ENCODE measurements at places on chromosomes 16 and 17.

DNA sequence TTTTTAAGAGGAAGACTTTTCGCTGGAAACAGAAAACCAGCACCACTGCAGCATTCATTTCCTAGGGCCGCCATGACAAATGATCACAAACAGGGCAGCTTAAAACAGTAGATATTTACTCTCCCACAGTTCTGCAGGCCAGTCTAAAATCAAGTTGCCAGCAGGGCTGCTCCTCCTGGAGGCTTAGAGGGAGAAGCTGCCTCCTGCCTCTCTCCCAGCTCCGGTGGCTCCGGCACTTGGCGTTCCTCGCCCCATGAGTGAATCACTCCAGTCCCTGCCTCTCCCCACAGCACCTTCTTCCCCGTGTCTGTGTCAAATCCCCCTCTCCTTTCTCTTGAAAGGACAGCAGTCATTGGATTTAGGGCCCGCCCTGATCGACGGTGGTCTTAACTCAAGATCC is 72.1 kb downstream of the SOCS1 start:
- no peak for DNase-seq

DNA sequence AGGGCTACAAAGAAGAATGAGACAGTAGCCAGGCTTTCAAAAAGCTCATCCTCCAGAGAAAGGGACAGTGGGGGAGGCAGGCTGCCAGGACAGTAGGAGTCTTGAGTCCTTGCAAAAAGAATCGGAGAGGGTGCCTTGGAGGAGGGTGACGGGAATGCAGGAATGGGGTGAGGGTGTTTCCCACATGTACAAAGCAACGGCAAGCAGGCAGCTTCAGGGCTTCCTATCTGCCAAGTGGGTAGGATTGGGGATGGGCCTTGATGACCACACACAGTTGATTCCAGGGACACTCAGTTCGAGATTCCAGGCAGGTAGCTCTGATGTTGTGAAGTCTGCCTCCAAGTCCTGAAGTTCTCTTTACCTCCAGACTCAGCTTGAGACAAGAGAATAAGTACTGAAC is 54.4 kb downstream of the C17orf67 start:
- DNase-seq = no peak

- DNase-seq = no peak
Measured at GRCh38 chr16:27579087-27579980, 29.4 kb downstream of the KATNIP start.

DNA sequence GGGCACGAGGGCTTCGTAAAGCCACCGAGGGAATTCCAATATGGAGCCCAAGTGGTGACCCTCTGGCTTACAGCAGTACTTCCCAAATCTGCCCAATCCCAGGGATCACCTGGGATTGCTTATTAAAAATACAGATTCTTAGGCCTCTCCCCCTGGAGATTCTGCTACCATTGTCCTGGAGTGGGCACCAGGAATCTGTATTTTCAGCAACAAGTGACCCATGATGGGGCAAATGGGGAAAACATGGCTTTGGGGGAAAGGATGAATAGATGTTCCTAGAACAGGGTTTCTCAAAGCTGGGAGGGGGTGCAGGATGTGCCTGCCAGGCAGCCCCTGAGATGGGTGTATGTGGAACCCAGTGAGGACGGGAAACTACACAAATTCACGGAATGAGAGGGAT is 40.6 kb downstream of the EMP2 start:
- no peak for DNase-seq

GRCh38 chr17:57671667-57672632 is 73.1 kb downstream of the CCDC182 start:
- no peak for DNase-seq

DNA sequence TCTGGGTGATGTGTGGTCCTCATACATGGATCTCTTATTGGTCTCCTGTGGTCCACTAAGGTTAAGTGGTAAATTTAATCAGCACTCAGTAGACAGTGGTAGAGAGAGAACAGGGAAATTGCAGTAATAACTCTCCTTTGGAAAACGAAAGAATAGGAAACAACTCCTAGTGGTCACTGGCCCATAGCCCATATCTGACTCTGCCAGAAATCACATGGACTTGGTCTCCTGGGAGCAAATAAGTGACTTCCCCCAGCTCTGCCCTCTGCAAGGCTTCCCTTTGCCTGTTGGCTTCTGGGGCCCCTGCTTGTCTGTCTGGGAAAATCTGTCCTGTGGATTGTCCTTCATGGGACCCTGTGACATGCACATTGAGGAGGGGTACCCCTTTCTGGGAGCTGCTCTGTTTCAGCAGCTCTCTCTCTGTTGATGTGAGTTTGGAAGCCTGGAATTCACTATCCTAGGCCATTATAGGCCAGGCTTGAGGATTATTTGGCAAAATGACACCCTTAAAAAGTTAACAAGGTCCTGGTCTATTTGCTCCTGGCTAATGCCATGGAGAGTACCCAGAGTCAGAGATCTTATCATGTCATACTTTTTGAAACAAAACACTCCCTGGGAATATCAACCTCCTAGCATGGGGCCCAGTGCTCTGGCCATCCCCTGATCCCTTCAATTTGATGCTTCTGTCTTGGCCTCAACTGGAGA is 58.0 kb upstream of the HNF1B start:
- DNase-seq = no peak

GRCh38 chr17:36936455-36937000 is 747 bp upstream of the LHX1 start:
- DNase-seq = no peak

DNA sequence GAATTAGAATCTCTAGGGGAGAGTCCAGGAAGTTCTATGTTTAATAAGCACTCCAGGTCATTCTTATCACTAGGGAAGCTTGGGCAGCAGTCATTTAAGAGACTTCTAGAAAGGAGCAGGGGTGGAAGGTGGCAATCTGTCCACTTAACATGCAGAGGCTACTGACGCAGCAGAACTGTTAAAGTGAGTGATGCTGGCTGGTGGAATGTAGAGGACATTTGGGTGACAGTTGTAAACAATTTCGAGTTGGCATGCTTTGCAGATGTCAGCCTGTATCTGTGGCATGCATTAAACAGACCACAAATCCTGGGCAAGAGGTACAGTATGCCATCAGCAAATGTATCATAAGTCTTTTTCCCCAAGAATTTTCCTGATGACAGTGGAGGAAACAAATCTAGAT is 40.5 kb upstream of the HS3ST3A1 start:
- no peak for DNase-seq

- no peak for DNase-seq
Measured at GRCh38 chr17:19244781-19245180, 7.6 kb downstream of the EPN2 start.

- no peak for DNase-seq
Measured at GRCh38 chr16:66431760-66432159, 4.7 kb downstream of the BEAN1 start.

DNA sequence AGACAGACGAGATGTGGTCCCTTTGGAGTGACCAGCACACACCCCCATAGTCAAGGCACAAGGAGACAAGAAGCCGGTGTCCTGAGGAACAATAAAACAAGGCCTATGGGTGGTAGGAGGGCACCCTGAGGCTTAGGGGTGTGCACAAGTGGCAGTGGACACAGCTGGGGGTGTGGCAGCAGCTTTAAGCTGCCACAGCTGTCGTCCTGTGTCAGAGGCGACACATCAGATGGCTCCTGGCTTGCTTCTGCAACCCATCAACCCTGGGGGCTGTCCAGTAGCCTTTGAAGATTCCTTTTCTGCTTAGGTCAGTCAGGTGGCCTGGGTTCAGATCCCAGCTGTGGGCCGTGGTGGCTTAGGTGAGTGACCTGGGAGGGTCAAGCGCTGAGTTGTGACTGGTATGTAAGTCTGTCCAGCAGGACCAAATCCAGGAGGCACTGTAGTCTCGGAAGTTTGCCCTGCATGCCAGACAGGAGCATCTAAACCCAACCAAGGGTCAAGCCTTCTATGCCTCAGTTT is 15.8 kb downstream of the DRC3 start:
- no peak for DNase-seq

DNA sequence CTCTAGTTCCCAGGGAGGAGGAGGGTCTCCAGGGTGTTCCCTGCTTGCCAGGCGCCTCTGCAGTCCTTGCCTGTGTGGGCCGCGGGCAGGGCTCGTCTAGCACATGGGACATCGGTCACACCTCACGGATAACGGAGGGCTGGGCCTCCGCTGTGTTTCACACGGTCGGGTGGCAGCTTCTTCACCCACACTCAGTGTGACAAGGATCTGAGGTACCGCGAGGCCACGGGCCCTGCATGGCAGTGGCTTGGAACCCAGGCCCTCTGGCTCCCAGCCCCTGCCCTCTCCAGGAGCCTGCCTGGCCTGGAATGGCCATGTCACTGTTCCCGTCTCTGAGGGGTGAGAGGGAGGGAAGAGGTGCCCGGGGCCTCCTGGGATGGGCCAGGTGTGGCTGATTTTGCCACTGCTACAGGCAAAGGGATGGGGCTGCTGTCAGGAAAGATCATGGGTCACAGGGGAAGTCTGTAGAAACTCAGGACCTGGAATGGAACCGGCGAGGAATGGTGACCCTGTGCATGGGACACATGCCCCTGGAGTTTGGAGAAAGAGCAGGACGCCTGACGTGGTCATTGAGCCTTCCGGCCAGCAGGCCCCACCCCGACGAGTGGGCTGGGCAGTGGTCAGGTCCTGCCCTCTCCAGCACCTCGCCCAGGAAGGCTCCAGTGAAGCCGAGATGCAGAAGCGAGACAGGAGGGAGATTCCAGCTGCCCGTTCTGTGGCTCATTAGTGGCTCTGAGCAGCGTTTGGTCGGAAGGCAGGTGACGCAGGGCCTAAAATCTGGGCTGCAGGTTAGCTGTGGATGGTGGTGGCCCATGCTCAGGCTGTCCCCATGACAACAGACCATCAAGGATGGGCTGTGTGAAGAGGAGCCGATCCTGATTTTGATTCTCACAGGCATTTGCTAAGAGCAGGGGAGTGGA is 76.5 kb upstream of the GSE1 start:
- no peak for DNase-seq

GRCh38 chr16:81509404-81509803 is 64.8 kb downstream of the CMIP start:
- DNase-seq = no peak

GRCh38 chr17:10799407-10799806 is 4.5 kb downstream of the TMEM238L start:
- DNase-seq = no peak

GRCh38 chr17:57622683-57623433 is 122.2 kb downstream of the CCDC182 start:
- no peak for DNase-seq

DNA sequence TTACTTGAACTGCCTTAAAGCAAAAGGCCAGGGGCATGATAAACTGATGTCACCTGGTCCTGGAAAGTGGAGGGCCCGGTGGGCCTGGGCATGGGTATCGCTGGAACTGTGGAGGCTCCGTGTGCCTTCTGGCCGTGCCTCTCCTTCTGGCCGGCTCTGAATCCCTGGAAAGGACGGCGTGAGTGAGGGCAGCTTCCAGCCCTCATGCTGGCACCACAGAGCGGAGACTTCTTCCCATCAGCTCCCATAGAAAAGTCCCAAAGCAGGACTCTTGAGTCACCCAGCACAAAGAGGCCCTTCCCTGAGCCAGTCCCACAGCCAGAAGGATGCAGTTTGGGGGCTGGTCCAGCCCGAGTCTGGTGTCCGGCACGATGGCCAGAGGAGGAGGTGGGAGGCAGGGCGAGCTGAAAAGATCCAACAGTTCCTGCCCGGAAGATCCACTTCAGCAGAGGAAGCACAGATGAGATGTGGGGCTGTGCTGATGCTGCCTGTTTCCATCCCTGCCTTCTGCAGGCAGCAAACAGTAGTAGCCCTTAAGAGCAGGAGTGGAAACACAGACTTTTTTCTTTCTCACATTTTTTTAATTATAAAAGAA is 7.8 kb downstream of the GAA start:
- DNase-seq = no peak

- DNase-seq = no peak
Measured at GRCh38 chr16:50917950-50918703, 176.2 kb downstream of the CYLD start.

- no peak for DNase-seq
Measured at GRCh38 chr16:75345711-75346110, 87.6 kb downstream of the CFDP1 start.

DNA sequence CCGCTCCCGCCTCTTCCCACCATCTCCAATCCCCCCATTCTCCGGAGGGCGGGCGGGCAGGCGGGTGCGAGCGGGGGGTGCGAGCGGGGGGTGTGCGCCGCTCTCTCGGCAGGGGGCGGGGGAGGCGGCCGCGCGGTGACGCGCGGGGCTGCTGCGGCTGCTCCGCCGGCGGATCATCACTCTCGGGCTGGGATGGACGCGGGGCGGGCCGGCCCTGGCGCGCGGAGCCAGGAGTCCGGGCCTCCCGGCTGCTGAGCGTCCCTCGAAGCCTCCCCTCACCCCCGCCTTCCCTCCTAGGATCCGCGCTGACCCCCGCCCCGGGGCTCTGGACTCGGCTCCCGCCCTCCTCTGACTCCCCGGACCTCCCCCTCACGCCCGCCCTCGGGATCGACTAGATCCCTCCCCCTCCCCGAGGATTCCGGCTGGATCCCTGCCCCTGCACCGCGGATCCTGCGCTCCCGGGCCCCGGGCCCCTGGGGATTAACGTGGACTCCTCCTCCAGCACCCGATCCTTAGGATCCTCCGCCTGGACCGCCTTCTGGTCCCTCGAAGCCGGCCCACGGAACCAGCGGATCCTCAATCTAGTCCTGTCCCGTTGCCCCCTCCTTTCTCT is 946 bp upstream of the TMEM256 start:
- no peak for DNase-seq

- no peak for DNase-seq
Measured at GRCh38 chr17:64497565-64498035, 746 bp upstream of the POLG2 start.

DNA sequence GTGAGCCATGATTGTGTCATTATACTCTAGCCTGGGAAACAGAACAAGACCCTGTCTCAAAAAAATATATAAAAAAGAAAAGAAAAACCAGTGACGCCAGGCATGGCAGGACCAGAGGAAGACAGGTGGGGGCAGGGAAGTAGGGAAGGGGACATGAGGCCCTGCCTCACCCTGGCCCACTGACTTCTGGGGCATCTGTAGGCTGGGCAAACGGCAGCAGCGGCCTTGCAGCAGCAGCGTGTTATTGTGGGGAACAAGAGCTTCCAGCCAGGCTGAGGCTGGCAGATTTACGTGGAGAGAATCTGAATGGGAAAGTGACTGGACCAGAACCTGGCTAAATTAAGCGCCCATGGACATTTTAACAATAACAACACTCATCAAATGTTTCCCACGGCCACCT is 19.4 kb downstream of the CMTM4 start:
- DNase-seq = no peak

DNA sequence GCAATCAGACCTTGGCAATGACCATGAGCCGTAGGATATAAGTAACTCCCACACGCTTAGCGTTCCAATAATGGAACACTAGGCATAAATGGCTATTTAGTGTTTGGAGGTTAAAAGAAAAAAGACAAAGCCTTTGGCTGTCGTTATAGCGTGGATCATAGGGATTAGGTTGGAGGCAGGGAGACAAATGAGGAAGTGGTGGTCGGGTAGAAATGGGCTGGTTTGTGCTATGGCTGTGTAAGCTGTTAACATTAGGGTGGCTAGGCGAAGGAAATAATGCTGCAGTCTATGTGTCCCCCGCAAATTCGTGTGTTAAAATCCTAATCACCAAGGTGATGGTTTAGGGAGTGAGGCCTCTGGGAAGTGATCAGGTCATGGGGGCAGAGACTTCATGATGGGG is 120.4 kb upstream of the IRX6 start:
- DNase-seq = no peak

- DNase-seq = no peak
Measured at GRCh38 chr16:83878838-83879237, 20.1 kb upstream of the MLYCD start.
